Stimulated activated CD8-positive, alpha-beta memory T cell treated with anti-CD3 and anti-CD28 coated beads, Interleukin-4, amount 100 ng/mL, for 4 hours (primary cell): ENCODE measurements at places on chromosomes 6 and 20.

DNA sequence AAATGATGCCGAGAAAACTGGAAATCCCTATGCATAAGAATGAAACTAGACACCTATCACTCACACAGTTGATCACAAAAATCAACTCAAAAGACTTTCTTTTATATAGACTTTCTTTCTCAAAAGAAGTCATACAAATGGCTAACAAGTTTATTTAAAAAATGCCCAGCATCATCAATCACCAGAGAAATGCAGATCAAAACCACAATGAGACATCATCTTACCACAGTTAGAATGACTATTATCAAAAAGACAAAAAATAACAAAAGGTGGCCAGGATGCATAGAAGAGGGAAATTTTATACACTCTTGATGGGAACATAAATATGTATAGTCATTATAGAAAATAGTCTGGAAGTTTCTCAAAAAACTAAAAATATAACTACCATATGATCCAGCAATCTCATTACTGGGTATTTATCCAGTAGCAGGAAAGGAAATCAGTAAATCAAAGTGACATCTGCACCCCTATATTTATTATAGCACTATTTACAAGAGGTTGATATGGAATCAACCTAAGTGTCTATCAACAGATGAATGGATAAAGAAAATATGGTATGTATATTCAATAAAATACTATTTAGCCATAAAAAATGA, 3.4 kb upstream of the RNF217 start:
- no peak for DNase-seq

DNA sequence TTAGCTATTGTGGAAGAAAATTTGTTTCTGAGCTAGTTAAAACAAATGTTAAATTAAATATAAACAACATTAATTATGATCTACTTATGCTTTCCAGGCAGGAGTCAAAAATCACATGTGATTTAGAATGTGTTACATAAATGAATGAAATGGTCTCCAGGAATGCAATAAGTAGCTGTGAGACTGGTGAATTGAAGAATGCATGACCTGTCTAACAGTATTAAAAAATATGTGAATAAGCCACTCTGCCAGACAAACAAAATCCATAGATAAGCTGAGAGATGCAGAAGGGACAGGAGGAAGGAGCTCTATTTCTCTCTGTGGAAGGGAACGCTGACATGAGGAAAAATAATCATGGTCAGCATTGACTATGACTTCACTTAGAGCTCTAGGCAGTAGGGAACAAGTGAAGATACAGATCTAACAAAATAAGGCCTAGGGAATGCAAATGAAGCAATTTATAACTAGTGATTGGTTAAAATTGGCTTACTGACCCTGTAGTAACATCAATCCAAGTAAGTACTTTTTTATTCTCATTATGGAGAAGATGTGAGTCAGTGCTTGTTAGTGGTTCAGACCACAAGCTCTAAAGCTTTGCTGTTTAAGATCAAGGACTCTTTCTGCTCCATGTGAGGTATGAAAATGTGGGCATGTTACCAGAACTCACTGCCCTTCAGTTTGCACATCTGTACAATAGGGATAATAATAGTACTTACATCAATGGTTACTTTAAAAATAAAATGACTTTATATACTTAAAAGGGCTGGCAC, 432.6 kb downstream of the MMUT start:
- DNase-seq = no peak

- DNase-seq = no peak
Measured at GRCh38 chr20:1446536-1446935, 20.1 kb downstream of the NSFL1C start.

- no peak for DNase-seq
Measured at GRCh38 chr6:41269166-41269565, 17.3 kb downstream of the TREM1 start.

DNA sequence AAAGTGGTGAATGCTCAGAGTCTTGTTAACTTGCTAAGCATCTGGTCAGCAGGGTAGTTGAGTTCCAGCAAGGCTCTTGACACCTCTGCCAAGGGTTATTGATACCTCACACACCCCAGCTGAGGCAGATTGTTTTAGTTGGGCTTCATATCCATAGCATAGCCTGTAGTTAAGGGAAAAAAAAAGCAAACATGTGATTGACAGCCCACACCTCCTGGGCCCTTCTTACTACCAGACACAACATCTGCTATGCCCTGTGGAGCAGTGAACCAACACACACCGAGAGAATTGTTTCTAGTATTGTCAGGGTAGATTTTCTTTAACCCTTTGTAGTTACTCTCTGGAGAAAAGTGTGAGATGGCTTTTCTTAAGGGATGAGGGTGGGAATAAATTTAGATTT, 697.0 kb upstream of the POU3F2 start:
- no peak for DNase-seq

DNA sequence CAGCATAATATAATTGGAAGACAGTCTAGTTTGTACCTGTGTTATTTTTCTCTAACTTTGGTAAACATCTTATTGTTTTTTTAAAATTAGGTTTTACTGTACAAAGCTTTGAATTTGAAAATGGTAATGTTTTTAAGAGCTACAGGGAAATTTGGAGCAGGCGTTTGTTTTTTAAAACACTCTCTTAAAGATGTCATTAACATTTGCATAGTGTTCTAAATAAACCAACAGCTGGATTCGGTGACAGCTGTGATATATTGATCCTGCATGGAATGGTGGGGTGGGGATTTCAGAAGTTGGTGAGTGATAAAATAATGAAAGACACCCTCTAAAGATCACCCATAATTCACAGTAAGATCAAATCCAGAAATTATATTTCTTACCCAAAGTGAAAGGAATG, 97.9 kb upstream of the PRL start:
- no peak for DNase-seq
